ENCODE measurements at places on chromosomes 2 and 18. TPM values are rescaled to one million over a fixed set of nuclear protein-coding genes. Genes with fewer than 3 reads are reported as not detected.

GRCh38 chr2:151802315-151802714, 25.9 kb downstream of the ARL5A start:
- no peak overlapping the region for H3K27ac ChIP-seq
- no peaks in the 10 kb centered on the region for H3K36me3 ChIP-seq
- no peaks in the 10 kb centered on the region for H3K27me3 ChIP-seq
- no peak overlapping the region for H3K4me3 ChIP-seq

DNA sequence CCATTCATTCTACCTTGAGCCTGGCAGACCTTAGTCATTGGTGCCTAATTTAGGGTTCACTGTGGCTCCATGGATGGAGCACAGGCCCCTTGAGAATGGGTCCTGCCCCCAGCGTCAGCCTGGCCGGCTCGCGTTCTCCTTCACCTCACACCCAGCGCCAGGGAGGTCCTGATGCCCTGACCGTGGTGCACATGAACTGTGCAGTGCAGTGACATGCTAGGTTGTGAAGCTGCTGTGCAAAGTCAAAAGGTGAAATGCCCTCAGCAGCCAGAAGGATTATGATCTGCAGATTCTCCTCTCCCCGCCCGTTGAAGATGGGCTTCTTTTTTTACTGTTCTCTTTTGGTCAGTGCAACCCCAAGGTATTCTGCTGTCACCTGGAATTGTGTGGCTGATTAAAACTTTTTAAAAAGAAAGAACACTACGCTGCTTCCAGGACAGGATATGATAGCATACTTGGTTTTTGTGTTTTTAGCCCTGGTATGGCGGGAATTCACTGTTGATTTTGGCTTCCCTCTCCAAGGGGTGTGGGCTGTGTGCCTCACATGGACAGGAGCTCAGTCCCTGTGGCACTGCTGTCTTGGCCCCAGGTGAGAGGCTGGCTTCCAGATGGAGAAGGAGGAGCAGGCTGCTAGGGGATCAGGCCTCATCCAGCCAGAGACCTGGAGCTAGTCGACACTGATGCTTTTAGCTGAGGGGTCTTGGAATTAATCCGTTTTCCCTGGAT, 49.4 kb upstream of the MCFD2 start:
- no peak overlapping the region for H3K27ac ChIP-seq
- H3K4me3 ChIP-seq: no peak overlapping the region
- H3K4me1 ChIP-seq: peaks cover 49% of the 10 kb centered on the region
- H3K36me3 ChIP-seq: peaks cover 7% of the 10 kb centered on the region

DNA sequence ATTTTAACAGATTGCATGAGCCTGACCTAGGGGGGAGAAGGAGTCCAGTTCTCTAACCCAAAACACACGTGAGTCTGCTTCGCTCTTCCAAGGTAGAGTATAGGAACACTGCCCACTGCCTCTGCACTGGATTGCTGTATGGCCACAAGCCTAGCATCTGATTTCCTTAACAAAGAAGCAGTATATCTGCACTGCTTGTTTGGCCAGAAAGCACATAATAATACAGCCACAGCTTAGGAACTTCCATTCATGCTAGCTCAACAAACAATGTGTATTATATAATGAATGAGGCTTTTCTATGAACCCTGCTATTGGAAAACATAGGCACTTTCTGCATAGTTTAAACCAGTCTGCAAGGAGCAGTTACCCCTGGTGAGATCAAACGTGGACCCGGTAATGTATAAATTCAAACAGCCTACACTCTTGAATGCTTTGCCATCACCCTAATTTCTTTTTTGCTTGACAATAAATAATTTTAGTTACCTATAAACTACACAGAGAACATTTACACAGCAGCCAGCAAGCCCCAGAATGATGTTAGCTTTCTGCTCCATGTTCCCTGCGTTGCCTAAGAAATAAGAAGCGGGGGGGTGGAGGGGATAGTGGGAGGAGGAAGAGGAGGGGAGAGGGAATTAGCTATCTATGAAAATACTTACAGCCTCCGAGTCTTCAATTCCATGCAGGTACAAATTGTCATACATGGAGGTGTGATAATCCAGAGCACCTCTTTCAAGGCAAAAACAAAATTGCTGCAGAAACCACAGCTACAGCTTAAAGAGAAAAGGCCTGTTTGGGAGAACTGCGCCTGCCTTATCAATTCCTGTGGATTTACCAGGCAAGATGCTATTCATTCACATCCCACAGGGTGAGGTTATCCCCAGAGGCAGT, 125.6 kb downstream of the CACNB4 start:
- H3K27me3 ChIP-seq: no peaks in the 10 kb centered on the region
- H3K4me1 ChIP-seq: no peaks in the 10 kb centered on the region
- H3K27ac ChIP-seq: no peak overlapping the region

SLC5A7 gene
- not detected for total RNA-seq

Data from spleen (tissue), 13 donors.